ENCODE measurements at places on chromosomes 4 and X. TPM values are rescaled to one million over a fixed set of nuclear protein-coding genes. Genes with fewer than 3 reads are reported as not detected.

VCX3A gene
- polyA plus RNA-seq, result not detected

DAPP1 gene
- 0.34 TPM for polyA plus RNA-seq

PNCK gene
- 5.5 TPM for polyA plus RNA-seq

RFC1 gene
- 14.5 TPM for polyA plus RNA-seq

SMS gene
- 147 TPM for polyA plus RNA-seq

Data from kidney (tissue), 22 donors.